ENCODE measurements at places on chromosomes 5 and 9.
A peak's percentile ranks its signal among the peaks of the same experiment; 100 is the strongest.

DNA sequence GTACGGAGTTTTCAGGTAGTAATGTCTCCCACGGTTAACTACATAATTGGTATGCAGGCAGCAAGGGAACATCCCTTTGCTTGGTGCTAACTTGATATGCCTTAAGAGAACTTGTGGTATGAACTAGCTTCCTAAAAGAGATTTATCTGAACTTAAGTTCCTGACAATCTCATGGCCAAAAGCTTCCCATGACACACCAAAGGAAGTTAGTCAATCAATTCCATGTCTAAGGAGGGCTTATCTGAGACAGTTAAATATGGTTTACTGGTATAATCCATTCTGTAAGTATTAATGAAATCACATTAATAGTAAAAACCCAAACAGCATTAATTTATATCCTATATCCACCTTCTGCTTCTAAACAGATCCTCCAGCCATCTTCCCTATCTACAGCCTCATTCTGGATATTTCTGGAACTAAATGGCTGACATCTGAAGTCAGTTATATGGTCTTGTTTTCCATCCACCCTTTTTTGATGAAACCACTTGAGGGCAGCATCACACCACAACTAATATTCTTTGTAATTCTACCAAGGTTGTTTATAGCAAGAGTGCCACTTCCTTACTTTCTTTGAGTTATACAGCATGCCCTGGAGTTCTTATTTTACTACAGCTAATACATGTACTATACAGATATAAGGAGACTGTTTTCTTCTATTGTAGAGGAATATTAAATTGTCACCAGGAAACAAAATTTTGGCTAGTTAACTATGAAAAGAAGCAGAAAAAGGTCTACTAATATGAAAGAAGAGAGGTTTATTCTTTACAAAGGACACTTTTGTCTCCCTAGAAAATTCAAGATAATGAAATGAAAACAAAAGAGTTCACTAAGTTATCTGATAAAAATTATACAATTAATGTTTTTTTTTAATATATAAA, 34.7 kb downstream of the SHOC1 start:
- no peak for DNase-seq

DNA sequence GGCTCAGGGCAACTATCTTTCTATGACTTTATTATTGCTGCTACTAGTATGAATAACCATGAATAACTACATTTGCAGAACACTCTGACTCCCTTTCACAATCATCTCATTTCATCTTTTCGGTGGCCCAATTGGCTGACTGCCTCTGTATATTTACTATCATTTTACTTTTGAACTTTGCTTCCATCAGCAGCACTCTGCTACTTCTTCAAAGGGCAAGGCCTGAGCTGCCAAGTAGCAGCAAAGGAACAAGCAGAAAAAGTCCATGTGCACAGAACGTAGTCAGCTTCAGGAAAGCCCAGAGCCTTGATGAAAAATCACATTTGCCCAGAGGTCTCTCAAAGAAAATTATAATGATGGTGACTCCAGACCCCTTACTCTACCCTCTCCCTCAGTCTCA, 214.5 kb upstream of the PUM3 start:
- DNase-seq: no peak

- no peak for DNase-seq
These were observed 12.4 kb downstream of the ADAMTS2 start for GRCh38 chr5:179332741-179333290.

GRCh38 chr5:30525353-30525752, 668.1 kb upstream of the CDH6 start:
- DNase-seq: no peak

DNA sequence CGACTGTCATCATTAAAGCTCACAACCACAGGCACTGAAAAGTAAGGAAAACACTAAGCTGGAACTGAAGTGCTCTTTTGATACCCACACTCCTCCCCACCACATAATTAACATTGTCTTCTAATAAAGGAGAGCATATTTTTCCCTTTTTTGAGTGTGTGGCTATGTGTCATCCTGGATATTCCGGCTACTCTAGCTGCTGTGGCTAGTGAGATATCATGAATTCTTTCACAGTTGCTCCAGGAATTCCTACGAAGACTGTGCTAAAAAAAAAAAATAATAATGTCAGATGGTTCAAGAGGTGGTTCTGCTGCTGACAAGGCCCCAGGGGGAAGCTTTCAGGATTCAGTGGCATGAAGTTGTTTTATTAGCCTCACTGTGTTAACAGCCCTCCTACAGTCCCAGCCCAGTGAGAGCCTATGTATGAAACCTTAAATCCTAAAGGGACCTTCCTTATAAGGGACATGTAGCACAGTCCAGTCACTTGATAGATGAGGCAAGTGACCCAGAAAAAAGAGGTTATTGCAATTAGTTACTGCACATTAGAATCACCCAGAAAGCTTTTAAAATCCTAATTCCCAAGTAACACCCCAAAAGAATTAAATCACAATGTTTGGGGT, 46.6 kb downstream of the TMEM252 start:
- DNase-seq: no peak

GRCh38 chr5:153970496-153970895, 68.2 kb downstream of the FAM114A2 start:
- no peak for DNase-seq

GRCh38 chr9:98796364-98797101, at the start of gene ANKS6:
Gene ANKS6, minus strand, starts transcription at chr9:98796555. Its CDS starts 64 bp downstream, at chr9:98796491.
- peak; percentile 90 for DNase-seq

GRCh38 chr9:34513567-34514214, 9.1 kb downstream of the ENHO start:
- no peak for DNase-seq

- DNase-seq: no peak
These were observed 70.3 kb downstream of the CTSL start for GRCh38 chr9:87796196-87796595.

- DNase-seq: no peak
These were observed 159.4 kb downstream of the FBN2 start for GRCh38 chr5:128378632-128379031.

GRCh38 chr5:76662521-76662920, 39.3 kb upstream of the F2RL2 start:
- DNase-seq: no peak

GRCh38 chr5:9034649-9035048, 511.2 kb downstream of the SEMA5A start:
- no peak for DNase-seq

- no peak for DNase-seq
These were observed 34.5 kb upstream of the SLC46A2 start for GRCh38 chr9:112925058-112925641.

GRCh38 chr5:118761814-118762213, 226.5 kb downstream of the DTWD2 start:
- DNase-seq: no peak

GRCh38 chr5:142977363-142978051, 207.3 kb downstream of the ARHGAP26 start:
- no peak for DNase-seq

DNA sequence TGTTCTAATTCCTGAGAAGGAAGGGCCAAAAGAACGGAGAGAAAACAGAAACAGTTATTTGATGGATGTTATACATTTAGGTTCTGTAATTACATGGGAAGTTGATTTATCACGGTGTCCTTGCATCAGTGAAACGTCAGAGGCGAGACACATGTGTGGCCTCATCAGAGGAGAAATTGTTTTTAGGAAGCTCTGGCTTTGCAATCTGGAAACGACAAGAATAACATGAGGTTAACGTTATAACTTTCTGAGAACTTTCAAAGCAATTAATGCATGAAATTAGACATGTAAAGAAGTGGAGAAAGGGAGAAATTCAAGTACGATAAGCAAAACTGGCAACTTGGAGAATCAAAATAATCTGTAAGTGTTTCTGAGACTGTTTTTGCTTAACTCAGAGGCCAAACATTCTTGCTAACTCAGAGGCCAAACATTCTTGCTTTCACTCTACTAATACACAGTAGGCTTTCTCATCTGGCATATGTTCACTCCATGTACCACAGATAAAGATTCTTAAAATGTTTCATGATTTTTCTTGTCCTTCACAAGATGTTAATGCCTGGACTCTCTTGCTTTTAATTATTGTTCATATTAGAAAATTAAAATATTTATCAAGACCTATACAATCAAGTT, 933.0 kb downstream of the TLE4 start:
- DNase-seq: no peak

DNA sequence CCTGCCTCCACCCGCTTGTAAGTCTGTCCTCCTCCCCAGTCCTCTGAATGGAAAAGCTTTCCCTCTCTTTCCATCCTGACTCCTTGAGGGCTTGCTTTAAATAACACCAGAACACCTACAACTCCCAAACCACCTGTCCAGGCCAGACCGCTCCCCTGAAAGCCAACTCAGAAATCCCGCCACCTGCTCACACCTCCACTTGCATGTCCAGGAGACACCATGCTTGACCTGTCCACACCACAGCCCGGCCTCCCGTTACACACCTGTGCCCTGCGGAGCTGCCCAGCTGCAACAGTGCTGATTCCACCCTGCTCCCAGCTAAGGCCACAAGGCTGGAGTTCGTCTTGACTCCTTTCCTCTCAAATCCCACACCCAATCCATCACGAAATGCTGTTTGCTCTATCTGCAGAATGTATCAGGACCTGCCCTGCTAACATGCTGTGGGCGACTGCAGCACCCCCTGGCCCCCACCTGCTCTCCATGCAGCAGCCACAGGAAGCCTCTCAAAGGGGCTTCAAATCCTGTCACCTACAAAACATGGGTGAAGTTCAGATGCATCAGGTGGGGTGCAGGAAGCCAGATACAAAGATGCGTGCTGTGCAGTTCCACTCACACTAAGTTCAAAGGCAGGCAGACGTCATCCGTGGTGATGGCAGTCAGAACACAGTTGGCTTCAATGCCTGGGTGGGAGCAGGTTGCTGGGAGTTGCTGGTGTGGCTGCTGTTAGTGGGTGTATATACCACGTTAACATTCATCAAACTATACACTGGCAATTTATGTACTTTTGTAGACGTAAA, 166.0 kb downstream of the ROR2 start:
- no peak for DNase-seq

- DNase-seq: no peak
These were observed 388.7 kb downstream of the CETN3 start for GRCh38 chr5:90020575-90021538.

- DNase-seq: no peak
These were observed 69.5 kb upstream of the CDH6 start for GRCh38 chr5:31124026-31124425.

DNA sequence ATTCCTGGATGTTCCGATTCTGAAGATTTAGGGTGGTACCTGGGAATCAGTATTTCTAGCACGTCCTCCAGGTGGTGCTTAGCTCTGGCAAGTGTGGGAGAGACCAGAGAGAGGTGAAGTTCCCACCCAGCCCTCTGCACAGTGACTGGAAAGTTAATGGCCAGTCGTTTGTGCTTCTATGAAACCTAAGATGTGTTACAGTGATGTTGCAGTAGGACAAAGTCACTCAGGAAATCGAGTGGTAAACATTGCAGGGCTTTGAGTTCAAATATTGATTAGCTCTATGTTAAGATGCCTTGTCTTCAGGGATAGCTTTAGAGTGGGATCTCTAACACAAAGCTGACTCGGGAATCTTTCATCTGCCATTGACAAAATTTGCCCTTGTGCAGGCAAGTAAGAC, 55.6 kb downstream of the PIK3R1 start:
- no peak for DNase-seq

DNA sequence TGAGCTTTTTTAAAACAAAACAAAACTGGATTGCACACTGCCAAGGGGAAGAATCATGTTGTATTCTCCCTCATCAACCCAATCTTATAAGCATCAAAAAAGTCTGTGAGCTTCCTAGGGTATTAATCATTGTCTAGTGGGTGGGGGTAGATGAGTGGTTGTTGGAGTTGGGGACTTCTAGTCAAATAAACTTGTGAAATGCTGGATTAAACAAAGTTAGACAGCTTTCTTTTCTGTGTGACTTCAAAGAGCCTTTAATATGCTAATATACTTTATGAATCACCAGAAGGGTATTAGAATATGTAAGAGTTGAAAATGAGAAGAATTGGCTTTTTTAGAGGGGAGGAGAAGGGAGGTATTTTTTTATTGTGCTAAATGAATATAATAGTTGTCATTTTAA, 87.7 kb downstream of the GALNT10 start:
- DNase-seq: no peak

DNA sequence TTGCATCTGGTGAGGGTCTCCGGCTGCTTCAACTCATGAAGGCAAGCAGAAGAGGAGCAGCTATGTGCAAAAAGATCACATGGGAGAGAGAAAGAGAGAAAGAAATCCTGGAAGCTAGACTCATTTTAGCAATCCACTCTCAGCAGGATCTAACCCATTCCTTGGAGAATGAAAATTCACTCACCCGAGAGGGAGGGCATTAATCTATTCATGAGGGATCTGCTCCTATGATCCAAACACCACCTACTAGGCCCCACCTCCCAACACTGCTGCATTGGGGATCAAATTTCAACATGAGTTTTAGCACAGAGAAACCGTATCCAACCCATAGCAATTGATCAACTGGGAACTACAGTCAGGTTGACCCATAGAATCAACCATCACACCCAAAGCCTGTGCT, 98.1 kb upstream of the SV2C start:
- DNase-seq: no peak

DNA sequence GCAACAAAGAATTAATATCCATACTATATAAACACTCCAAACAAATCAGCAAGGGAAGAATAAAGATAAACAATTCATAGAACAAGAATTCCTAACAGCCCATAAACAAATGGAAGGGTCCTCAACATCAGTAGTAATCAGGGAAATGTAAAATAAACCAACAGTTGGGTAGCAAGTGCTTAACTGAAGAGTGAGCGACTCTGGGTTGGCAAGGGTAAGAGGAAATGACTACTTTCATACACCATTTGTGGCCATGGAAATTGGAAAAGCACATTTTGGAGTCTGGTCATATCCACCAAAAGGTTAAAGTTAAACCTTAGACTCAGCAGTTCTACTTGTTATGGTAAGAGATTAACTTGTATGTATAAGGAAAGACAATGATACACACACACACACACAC, 17.4 kb upstream of the RORB start:
- DNase-seq: no peak

DNA sequence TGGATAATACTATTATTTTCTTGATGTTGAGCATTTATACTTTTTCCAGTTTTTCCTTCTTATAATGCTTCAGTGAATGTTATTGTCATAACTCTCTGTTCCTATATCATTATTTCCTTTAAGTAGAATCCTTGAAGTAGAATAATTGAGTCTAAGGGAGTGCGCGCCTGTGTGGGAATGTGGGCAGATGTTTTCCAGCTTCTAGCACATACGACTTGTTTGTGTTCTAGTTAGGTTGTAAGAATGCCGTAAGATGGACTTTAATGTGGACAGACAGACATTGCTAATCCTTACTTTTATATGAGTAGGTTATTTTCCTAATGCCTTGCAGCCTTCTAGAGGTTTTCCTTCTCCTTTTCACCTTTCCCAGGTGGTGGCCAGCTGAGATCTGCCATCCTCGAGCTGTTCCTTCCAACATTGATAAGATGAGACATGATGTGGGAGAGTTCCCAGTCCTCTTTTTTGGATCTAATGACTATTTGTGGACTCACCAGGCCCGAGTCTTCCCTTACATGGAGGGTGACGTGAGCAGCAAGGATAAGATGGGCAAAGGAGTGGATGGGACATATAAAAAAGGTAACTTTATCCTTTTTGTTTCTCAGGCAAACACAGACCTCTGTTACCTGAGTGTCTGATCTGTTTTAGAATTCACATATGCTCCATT, 34.2 kb downstream of the RAB24 start:
- DNase-seq: no peak
